ENCODE measurements at places on chromosomes 1 and 21. TPM values are rescaled to one million over a fixed set of nuclear protein-coding genes. Genes with fewer than 3 reads are reported as not detected.

DNA sequence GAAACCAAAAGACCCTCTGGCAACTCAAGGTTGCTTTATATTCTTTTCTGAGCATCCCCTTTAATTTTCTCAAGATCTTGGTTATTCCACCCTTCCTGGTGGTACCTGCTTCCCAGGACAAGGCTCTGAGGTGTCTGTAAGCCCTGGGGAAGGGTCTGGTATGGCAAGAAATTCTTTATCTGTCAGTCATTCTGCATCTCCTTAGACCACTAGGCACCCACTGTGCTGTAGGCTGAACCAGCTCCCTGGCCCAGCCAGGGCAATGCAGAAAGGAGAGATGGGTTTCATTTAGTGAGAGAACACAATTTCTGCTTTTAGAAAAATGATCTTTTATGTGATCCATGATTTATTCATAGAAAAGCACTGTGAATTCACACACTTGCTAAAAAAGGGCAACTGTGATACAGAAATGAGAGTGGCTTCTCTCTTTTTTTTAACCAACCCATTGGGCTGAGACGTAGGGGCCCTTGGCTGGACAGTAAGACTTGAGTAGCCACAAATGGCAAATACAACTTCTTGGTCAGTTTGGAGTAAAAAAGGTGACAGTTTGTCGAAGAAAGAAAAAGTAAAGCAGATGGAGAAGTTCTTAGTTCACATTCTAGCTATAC lies 4.1 kb downstream of the UROD start:
- no peak for DNase-seq

DNA sequence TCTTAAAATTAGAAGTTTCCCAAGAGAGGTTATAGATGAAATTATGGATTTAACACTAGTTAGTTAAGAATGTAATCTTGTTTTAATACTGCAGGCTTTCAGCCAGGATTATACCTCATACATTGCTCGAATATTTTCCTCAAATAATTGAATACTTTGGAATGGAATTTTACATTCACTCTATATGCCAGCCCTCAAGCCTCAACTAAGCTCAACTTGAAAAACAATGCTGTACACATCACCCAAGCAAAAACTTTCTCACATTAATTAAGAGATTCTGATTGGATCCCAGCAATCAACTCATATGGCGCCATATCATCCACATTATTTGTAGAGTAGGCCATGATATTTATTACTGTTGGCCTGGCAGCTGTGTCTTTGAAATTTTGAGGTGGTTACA lies 710.7 kb upstream of the ADAMTS5 start:
- DNase-seq: no peak

- no peak for DNase-seq
Observed at GRCh38 chr1:61274939-61275338, 192.6 kb downstream of the NFIA start.

SLC44A5 gene
- total RNA-seq: 10.9 TPM

GRCh38 chr1:31745096-31745945 lies 18.8 kb downstream of the ADGRB2 start:
- DNase-seq: peak; percentile 94

Data from endodermal cell (in vitro differentiated cells).